ENCODE measurements at places on chromosomes 5 and 9. TPM values are rescaled to one million over a fixed set of nuclear protein-coding genes. Genes with fewer than 3 reads are reported as not detected.

PIK3R1 gene
- total RNA-seq = 29.2 TPM

SLC26A2 gene
- total RNA-seq = 39.7 TPM

GARNL3 gene
- 6.0 TPM for total RNA-seq

DNA sequence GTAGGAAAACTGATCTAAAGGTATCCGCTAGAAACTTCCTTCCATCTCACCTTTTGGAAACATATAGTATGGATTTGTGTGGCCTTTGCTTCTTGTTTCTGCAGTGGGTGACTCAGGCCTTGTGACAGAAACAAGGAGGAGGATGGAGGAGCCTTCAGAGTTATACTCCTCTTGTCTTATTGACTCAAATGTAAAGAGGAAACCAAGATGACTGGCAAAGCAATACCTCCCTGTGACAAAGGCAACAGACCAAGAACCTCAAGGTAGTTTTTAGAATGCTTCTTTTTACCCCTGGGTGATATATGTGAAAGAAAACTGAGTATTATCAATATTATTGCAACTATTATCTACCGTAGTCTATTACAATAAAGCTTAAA is 123.3 kb upstream of the SLIT3 start:
- DNase-seq = no peak

DNA sequence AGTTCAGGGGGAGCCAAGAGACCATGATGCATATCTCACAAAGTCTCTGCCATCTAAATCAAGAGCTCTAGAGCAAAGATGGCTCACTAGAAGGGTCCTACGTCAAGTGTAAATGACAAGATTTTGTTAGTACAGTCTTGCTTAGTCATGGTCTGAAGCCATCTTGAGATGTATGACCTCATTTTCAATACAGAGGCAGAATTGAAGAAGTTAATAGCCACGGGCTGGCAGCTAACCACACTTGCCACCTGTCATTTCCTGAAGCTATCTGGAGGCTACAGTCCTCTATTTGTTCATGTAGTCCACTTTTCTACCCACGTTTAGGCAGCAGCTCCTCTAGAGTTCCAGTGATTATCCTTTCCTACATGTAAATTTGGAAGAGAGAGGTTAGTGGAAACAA is 231.7 kb upstream of the CDH12 start:
- no peak for DNase-seq

DNA sequence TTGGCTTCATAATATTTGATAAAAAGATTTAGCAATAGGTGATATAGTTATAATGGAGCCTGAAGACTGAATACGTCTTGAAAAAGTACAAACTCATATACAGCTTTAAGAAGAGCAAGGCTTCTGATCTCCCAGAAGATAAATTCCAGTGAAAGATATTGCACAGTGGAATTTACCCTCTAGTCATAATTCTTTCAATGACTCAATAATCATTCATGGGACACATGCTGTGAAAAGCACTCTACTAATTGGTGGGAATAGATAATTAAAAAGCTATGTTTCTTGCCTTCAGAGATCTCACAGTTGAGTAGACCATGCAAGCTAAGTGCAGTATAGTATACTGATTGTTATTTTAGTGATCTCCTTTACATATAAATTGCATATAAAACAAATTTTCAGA is 538.6 kb upstream of the CYLC2 start:
- DNase-seq = no peak

- DNase-seq = no peak
Measured at GRCh38 chr9:13934416-13934815, 379.5 kb downstream of the NFIB start.

DNA sequence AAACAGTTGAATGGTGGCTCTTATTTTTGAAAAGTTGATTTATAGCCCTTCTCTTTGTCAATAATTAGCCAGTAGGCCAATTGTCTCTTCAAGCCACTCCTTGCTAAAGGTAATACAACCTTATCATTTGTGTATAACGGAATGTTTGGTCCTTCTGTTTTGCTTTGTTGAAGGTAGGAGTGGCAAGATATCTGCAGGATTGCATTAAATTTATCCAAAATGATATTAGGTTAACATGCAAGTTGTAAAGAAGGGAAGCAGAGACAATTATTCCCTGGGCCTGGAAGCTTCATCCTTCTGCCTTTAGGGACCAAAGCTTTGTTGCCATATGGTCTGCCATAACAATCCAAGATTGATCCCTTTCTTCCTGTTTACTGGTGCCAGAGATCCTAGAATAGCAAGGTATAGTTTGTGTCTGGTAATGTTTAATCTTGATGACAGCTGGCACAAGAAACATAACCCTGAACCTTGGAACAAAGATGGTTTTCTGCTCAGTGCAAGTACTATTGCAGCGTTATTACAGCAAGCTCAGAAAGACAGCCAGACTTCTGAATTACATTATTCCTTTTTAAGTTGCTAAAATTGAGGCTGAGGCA is 15.5 kb upstream of the FSD1L start:
- DNase-seq = no peak

GRCh38 chr5:95818181-95819147 is 4.1 kb downstream of the GLRX start:
- no peak for DNase-seq

DNA sequence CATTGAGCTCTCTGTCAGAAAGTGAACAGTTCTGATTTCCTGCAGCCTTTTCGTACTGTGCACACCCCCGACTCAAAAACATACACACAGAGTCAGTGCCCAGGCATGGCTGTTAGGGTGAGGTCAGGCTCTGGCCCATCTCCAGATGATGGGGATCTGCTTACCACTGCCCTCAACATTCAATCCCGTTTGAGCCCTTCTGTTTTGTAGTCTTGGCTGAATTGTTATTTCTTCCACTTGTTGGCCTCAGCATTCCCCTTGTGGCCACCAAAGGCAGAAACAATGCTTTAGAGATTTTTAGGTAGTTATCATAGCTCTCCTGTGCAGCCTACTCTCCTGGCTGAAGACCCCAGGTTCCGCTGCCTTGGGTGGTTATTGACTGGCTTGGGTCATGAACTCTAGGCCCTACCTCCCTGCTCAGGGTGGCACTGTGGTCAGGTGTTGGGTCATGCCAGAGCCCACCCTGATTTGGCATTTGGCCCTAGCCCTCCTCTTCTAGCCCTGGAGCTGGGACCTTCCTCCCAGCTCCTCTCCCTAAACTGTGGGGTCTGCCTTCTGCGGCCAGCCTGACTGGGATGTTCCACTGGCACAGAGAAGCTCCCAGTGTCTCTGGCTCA is 7.8 kb upstream of the MYOZ3 start:
- no peak for DNase-seq

DNA sequence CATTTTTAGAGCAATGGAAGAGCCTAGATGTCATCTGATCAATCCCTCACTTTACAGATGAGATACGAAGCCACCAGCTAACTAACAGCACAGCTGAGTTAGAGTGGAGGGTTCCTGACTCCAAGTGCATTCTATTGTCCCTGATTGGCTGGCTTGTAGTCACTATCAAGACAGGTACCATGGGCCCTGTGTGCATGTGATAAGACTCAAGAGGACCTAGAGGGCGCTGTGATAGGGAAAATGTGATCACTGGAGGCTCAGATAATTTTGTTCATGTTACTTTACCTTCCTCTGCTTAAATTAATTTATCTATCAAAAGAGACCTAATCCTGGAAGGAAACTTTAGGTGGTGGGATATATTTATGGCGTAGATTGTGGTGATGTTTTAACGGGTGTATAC is 19.5 kb upstream of the SNAPC3 start:
- DNase-seq = no peak

- DNase-seq = no peak
Measured at GRCh38 chr9:74887041-74887980, at the start of gene TRPM6. TRPM6 (minus strand) TSS chr9:74887921; CDS start chr9:74887856, 65 bp downstream.

DNA sequence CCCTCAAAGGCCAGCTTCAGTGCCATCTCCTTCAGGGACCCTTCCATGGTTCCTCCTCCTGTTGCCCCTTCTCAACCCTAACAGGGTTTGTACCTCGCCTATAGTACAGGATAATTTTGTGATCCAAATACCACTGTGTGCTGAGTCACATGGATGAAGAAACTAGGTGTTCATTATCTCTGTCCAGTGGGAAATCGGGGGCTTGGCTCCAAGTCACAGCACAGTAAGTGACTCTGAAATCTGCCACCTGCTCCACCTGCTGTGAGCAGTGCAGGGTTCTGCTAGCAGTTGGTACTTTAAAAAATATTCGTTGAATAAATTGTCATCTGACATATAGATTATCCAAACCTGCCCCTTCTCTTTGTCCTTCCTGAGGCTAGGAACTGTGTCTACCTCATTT is 123.2 kb upstream of the OTULINL start:
- DNase-seq = no peak

DNA sequence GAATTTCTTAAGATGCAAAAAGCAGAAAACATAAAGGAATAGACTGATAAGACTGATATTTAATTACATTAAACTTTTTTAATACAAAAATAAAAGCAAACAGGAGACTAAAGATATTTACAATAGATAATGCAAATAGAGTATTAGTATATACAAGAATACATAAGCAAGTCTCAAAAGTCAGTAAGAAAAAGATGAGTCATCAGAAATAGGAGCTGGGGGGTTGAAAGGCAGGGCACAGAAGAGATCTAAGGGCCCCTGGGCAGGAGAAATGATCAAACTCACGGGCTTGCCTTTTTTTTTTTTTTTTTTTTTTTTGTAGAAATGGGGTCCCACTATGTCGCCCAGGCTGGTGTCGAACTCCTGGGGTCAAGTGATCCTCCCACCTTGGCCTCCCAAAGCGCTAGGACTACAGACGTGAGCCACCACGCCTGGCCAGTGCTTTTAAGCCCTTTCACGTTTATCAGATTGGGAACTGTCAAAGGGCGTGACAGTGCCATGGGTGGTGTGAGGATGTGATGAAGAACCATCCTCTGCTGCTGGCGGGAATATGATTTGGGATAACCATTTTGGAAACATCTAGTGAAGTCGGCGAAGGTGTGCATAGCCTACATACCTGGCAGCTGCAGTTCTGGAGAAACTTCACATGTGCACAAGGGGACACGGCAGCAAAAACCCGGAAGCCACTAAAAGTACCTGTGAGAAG is 126.1 kb downstream of the CACNA1B start:
- no peak for DNase-seq
